ENCODE measurements at places on chromosomes 4 and X. TPM values are rescaled to one million over a fixed set of nuclear protein-coding genes. Genes with fewer than 3 reads are reported as not detected.

DNA sequence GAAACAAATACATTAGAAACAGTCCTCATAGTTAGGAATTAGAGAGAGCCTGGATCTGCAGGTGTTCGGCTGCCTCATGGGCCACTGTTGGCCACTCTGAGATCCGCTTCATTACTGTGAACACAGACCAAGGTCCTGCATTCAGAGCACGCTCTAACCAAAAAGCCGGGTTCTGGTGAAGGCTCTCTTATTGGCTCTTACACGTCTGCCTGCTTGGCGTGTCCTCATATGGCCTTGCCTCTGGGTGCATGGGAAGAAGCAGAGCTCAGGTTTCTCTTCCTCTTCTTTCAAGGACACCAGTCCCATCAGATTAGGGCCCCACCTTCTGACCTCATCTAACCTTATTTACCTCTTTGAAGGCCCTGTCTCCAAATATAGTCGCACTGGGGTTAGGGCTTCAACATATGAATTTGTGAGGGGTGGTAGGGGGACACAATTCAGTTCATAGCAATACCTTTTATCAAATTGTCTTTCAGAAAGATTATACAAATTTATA lies 37.1 kb upstream of the ELF2 start:
- no peaks in the 10 kb centered on the region for H3K4me1 ChIP-seq
- DNase-seq: no peak
- no peaks in the 10 kb centered on the region for H3K36me3 ChIP-seq
- no peaks in the 10 kb centered on the region for H3K27me3 ChIP-seq
- no peak overlapping the region for H3K4me3 ChIP-seq
- no peak overlapping the region for H3K27ac ChIP-seq

GRCh38 chrX:129736491-129736890 lies 2.3 kb upstream of the XPNPEP2 start:
- no peak overlapping the region for H3K4me3 ChIP-seq
- H3K4me1 ChIP-seq: no peaks in the 10 kb centered on the region
- H3K27ac ChIP-seq: no peak overlapping the region
- no peaks in the 10 kb centered on the region for H3K27me3 ChIP-seq
- no peak for DNase-seq

GRCh38 chr4:152962150-152962549 lies 26.0 kb downstream of the FHDC1 start:
- no peaks in the 10 kb centered on the region for H3K36me3 ChIP-seq
- DNase-seq: no peak
- no peak overlapping the region for H3K27ac ChIP-seq
- H3K4me3 ChIP-seq: no peak overlapping the region
- no peaks in the 10 kb centered on the region for H3K4me1 ChIP-seq
- peaks cover 6% of the 10 kb centered on the region for H3K27me3 ChIP-seq

- no peak overlapping the region for H3K27ac ChIP-seq
- no peak for DNase-seq
- no peaks in the 10 kb centered on the region for H3K27me3 ChIP-seq
- no peaks in the 10 kb centered on the region for H3K36me3 ChIP-seq
These were observed 472.5 kb downstream of the PCDH10 start for GRCh38 chr4:133621628-133622027.

GRCh38 chrX:136260776-136261175 lies 9.6 kb upstream of the MAP7D3 start:
- H3K36me3 ChIP-seq: no peaks in the 10 kb centered on the region
- peaks cover 4% of the 10 kb centered on the region for H3K4me1 ChIP-seq
- no peak for DNase-seq

TBX22 gene
- total RNA-seq: not detected

GUCY1B1 gene
- 0.12 TPM for total RNA-seq

Data from T-cell (primary cell).